ENCODE measurements at places on chromosomes 2 and 18.

DNA sequence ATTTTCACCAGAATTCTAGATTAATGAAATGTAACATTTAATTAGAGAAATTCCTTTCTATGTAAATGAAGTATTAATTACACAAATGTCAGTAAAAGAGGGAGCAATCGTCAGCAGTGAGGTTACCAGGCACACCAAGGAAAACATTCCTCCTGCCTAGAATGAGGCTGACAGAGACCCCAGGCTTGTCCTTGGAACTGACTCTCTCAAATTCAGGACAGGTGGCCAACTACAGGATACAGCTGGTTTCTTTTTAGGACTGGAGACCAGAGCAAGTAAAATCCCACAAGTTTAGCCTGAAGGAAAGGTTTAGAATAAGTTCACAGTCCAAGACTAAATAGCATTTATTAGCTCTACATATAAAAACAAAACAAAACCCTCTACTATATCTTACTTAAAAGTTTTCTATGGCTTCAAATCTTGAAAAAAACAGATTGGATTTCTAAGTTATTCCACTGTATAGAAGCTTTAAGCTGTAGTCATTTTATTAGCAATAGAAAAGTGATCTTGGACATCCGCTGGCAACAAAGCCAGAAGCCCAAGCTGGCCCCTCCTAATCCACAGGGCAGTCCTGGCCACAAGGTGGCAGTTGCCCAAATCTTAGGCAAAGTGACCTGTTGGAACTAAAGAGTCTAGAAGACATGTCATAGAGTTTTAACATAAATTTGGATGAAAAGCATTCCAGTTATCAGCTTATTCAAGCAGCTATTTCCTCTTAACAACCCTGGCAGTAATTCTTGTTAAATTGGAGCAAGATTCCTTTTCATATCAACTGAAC lies 81.0 kb downstream of the SP3 start:
- H3K27me3 ChIP-seq = no peaks in the 10 kb centered on the region
- no peaks in the 10 kb centered on the region for H3K36me3 ChIP-seq
- no peak overlapping the region for H3K27ac ChIP-seq
- peak; percentile 68 for DNase-seq

- no peak overlapping the region for H3K4me3 ChIP-seq
- H3K27ac ChIP-seq = no peak overlapping the region
- no peak for DNase-seq
- no peaks in the 10 kb centered on the region for H3K36me3 ChIP-seq
- no peaks in the 10 kb centered on the region for H3K27me3 ChIP-seq
- no peaks in the 10 kb centered on the region for H3K4me1 ChIP-seq
Measured at GRCh38 chr2:105691947-105692390, 52.7 kb upstream of the NCK2 start.

- H3K4me1 ChIP-seq = 0 out of 2 replicates have a peak, but pooled peaks cover 6% of the 10 kb centered on the region
- DNase-seq = no peak
- no peak overlapping the region for H3K4me3 ChIP-seq
- H3K27ac ChIP-seq = no peak overlapping the region
Measured at GRCh38 chr2:222058819-222059445, 239.9 kb downstream of the PAX3 start.

DNA sequence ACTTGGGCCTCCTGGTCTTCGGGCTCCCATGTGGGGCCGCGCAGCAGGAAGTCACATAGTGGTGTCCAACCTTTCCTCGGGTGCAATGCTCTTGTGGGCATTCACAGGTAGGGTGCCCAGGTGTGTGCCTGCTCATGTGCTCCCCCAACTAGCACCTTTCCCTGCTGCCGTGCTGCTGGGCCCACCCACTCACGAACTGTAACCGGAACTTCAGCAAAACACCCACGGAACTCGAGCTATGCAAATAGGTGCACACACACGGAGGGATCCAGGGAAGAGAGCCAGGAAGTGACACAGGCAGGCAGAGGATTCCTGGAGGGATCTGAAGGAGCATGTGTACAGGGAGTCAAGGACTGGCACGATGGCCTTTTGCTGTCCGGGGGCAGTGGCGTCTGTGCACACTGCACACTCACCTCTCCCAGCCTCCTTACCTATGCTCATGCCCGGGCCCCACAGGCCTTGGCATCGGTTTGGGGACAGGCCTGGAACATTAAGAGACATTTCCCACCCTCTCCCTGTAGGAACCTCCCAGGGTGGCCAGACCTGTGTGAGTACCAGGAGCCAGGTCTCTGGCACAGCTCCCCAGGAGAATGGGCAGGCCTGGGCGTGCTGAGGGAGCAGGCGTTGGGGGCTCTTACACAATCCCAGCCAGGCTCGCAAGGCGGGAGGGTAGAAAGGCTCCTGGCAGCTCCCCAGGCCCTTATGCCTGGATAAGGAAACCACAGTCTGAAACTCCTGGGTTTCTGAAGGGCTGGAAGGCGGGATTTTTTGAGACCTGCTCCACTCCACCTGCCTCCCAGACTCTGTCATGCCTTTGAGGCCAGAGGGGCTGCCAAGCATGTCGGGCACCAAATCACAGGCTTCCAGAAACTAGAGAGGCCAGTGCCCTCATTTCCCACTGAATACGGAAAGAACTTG lies 6.6 kb upstream of the PTMA start:
- H3K36me3 ChIP-seq = no peaks in the 10 kb centered on the region
- DNase-seq = no peak
- no peak overlapping the region for H3K27ac ChIP-seq
- peaks cover 8% of the 10 kb centered on the region for H3K4me1 ChIP-seq
- no peak overlapping the region for H3K4me3 ChIP-seq

GRCh38 chr18:38688416-38688815 lies 1122.8 kb upstream of the CELF4 start:
- H3K4me3 ChIP-seq = no peak overlapping the region
- no peaks in the 10 kb centered on the region for H3K27me3 ChIP-seq
- no peak overlapping the region for H3K27ac ChIP-seq
- no peaks in the 10 kb centered on the region for H3K36me3 ChIP-seq
- no peak for DNase-seq

GRCh38 chr2:241234066-241234790 lies 45.8 kb downstream of the ANO7 start:
- H3K27ac ChIP-seq = no peak overlapping the region
- no peak overlapping the region for H3K4me3 ChIP-seq
- no peaks in the 10 kb centered on the region for H3K4me1 ChIP-seq
- no peak for DNase-seq
- peaks cover 47% of the 10 kb centered on the region for H3K36me3 ChIP-seq
- no peaks in the 10 kb centered on the region for H3K27me3 ChIP-seq

GRCh38 chr2:150811259-150811855 lies 323.9 kb upstream of the RND3 start:
- no peak overlapping the region for H3K27ac ChIP-seq
- no peaks in the 10 kb centered on the region for H3K27me3 ChIP-seq
- H3K36me3 ChIP-seq = no peaks in the 10 kb centered on the region
- DNase-seq = no peak
- no peak overlapping the region for H3K4me3 ChIP-seq

DNA sequence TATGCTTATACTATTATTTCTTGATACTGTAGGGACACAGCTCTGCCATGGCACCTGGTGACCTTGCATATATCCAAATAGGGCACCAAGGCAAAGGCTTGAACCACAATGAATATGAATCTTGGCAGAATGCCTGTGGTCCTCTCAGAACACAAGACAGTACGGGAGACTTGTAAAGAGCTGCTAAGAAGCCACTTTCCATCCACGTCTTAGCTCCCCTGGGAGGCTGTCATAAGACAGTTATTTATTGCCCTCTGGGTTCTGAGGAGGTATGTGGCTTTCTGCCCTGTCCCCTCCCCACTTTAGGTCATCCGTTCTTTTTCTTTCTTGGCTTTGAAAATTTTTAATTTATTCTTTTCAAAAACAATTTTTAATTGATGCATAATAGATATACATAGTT lies 29.8 kb upstream of the MRPL33 start:
- no peaks in the 10 kb centered on the region for H3K4me1 ChIP-seq
- H3K36me3 ChIP-seq = no peaks in the 10 kb centered on the region
- H3K27me3 ChIP-seq = no peaks in the 10 kb centered on the region
- H3K27ac ChIP-seq = no peak overlapping the region
- no peak overlapping the region for H3K4me3 ChIP-seq

Data from GM23338 (cell line).